ENCODE measurements at places on chromosomes 3 and 15.

- no peak for DNase-seq
Observed at GRCh38 chr15:39587096-39587721, 6.3 kb downstream of the THBS1 start.

- peak; percentile 73 for DNase-seq
Observed at GRCh38 chr3:140842984-140843649, 98.5 kb upstream of the SLC25A36 start.

DNA sequence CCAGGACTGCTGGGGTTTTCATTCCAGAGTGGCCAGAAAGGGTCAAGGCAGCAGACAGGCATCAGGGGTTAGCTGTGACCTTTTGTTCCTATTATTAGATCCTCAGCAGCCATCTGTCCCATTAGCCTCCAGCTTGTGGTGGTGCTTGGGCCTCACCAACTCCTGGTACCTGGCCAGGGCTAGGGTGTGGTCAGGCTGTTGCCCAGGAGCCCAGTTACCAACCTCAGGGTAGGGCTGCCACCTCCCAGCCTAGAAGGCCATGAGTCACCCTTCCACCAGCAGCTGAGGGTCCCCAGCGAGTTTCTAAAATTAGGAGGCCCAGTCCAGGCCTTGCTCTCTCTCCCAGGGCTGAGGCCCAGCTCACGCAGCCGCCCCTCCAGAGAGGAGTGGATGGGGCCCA lies 12.2 kb downstream of the TMEM43 start:
- DNase-seq: no peak

GRCh38 chr3:42476225-42477125 lies 26.0 kb upstream of the VIPR1 start:
- DNase-seq: no peak

- DNase-seq: peak; percentile 59
Observed at GRCh38 chr15:85485956-85486567, 105.7 kb downstream of the AKAP13 start.

DNA sequence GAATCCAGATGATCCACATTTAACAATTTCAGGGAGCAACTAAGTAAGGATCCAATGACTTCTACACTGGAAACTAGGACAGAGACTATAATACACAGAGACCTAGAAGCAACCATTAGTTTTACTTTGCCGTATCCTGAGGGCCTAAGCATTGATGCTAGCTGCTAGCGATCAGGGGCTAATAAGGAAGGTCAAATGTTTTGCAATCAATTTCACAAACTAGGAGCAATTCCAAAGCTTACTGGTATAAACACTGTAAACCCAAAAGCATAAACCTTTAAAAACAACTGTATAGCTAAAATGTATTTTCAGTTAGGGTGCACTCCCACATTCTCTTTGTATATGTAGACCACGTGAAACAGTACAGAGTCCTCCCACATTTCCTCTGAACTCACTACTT lies 31.5 kb downstream of the FBN1 start:
- DNase-seq: no peak

DNA sequence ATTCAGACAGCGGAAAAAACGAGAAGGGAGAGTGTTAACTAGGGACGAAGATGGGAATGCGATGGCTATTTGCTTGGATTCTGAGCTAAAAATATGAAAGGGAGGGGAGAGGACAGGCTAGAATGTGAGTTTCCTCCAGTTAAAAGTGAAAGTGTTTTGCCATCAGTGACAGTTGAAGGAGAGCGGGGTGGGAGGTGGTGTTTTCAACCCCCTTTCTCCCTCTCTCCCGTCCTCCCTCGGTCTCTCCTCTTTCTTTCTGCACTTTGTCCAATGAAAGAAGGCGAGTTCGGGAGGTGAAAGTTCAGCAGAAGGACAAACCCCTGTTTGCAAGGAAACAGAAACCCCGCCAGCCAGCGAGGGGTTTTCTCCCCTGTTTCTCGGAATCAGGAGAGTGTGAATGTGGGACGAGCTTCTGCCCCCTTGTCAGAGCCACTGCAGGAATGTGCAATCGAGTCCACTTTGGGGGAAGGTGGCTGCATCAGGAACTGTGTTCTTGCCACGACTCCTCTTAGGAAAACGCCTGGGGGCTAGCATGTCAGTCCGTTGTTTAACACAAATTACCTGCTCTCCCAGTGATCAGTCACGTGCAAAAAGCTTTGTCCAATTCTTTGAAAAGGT lies 975 bp upstream of the FOXP1 start:
- peak; percentile 42 for DNase-seq

DNA sequence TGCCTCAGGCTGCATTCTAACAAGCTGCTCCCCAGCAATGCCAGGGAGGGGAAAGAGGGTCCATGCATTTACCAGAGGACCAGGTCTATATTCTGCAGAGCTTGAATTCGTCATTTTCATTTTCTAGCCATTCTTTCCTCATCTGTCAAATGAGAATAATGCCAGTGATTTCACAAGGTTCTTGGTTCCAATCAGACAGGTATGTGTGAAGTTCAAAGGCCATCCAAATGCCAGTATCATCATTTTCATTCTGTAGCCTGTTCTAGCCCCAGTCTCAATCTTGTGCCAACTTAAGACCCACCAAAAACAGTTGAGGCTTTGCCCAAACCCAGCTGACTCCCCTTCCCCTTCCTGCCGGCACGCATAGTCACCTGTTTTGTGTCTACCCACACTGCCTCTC lies 112.7 kb downstream of the IQSEC1 start:
- DNase-seq: no peak

GRCh38 chr3:78718707-78719106 lies 1049.1 kb downstream of the ROBO1 start:
- DNase-seq: no peak

DNA sequence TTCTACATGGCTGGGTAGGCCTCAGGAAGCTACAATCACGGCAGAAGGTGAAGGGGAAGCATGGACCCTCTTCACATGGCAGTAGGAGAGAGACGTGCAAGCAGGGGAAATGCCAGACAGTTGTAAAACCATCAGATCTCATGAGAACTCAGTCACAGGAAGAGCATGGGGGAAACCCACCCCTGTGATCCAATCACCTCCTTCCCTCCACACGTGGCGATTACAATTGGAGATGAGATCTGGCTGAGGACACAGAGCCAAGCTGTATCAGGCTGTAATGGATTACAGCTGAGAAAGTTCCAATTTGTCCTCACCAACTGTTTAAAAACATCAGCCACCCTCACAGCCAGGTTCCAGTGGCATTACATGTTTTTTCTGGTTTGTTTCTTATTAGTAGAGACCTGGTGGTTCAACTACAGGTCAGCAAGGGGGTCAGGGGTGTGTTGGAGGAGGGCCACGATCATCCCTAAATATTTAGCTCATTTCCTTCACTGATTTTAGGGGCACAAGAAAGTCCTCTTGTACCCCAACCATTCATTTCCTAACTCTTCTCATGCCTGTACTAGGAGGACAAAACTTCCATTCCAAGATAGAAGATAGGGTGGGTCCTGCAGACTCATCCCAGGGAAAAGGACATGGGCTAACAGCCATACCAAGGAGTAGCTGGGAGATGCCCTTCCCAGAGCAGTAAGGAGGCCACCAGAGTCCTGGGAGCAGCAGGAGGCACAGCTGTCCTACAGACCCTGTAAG lies 54.4 kb downstream of the ANXA2 start:
- no peak for DNase-seq

DNA sequence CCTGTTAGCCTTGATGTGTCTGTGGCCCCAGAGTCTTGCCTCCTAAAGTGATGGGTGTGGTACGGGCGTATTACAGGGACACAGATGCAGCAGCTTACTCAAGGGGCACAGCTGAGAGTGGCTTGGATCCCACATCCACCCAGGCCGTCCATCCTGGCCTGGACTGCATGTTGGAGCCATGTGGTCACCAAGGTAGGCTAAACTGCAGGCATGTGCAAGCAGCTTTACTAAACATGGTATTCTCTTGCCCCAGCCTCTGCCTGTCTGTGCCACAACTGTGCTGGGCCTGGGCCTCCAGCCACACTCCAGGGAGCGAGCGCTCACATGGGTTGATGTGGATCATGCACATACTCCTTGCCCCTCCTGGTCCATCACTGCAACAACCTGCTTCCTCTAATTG lies 6.1 kb upstream of the GPR62 start:
- no peak for DNase-seq

DNA sequence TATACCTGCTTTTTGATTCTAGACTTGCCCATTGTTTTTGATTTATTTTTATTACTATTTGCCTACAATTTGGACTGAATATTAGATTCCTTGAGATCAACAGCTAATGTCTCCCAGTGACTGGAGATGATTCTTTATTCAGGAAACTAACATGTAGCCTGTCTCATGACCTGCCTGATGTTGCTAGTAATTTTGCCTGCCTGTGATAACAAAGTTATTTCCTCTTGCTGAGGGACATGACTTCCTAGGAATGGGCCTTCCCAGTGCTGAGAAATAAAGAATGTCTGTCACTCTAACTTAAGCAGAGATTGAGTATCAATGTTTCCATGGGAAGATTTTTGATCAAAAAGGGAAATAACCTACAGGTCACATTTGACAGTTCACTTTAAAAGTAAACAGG lies 13.4 kb upstream of the NPHP3 start:
- no peak for DNase-seq

- no peak for DNase-seq
Observed at GRCh38 chr3:112134335-112135124, 1.5 kb upstream of the GCSAM start.

- peak; percentile 74 for DNase-seq
Observed at GRCh38 chr15:70478251-70478990, 284.9 kb downstream of the UACA start.

- peak; percentile 25 for DNase-seq
Observed at GRCh38 chr15:82139823-82140268, 94.0 kb upstream of the MEX3B start.

DNA sequence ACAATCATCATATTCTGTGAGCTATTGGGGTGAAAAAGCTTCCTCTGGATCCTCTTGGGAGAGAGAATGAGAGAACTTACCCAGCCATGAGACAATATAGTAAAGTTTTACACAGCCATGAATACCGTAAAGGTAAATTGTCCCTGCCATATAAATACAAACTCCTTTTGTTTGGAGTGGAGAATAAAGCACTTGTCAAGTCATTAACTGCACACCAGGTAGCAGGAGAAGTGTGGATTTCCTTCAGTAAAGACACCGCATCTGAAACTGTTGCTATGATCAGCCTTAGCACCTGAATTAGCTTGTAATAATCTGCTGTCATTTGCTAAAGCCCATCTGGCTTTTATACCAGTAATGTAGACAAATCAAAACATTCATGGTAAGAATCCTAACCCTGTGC lies 336.6 kb upstream of the SLCO3A1 start:
- DNase-seq: no peak

All from GM20000 (cell line).